MM.1S (cell line): ENCODE measurements at places on chromosomes 2 and 18.

DNA sequence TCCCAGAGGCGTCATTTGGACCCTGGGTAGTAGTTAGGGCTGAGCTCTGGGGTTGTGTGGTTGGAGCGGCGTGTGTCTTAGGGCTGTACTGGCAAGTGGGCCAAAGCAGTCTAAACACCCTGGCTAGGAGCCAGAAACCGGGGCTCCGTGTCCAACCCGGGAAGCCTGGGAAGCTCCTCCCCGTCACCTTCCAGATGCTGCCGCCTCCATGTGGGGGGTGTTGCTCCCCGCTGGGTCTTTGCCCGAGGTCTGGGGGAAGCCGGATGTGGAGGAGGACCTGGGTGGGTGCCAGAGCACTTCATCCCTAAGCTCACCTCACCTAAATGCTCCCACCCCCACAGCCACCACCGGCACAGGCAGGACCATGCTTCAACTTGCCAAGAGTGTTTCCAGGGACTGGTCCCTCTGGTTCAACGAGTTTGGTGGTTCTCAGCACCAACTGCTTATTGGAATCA lies 25.4 kb downstream of the TET3 start:
- DNase-seq, result no peak

DNA sequence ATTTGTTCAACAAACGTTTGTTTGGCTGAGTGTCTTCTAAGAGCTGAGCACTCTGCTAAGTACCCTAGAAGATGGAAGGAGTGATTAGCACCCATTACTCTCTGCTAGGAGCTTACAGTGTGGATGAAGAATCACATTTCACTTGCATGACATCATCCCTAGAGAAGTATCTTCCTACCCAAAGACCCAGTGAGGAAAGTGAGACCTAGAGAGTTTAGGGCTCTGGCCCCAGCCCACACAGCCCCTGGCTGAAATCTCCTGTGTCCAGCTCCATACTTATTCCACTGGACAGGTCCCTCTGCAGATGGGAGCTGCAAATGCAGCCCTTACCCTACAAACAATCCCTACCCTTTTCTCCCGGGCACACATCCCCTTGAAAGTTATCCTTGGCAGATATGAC lies 26.8 kb upstream of the EPAS1 start:
- no peak for DNase-seq

DNA sequence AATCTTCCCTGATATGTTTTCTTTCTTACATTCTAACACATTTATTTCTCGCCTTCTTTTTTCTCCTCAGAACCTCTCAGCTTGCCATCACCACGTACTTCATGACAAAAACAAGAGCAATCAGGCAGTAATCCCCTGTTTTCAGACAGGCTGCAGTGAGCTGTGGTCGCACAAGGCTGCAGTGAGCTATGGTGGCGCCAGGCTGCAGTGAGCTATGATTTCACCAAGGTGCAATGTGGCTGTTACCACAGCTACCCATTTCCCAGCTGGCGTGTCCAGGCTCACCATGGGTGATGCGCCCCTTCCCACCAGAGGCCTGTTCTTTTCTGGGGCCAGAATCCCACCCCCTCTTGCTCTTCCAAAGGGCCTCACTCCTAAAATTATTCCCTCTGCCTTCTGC lies 25.8 kb downstream of the TCF23 start:
- DNase-seq, result no peak

- DNase-seq, result peak; percentile 54
Measured at GRCh38 chr18:24514439-24514838, 54.0 kb downstream of the HRH4 start.

DNA sequence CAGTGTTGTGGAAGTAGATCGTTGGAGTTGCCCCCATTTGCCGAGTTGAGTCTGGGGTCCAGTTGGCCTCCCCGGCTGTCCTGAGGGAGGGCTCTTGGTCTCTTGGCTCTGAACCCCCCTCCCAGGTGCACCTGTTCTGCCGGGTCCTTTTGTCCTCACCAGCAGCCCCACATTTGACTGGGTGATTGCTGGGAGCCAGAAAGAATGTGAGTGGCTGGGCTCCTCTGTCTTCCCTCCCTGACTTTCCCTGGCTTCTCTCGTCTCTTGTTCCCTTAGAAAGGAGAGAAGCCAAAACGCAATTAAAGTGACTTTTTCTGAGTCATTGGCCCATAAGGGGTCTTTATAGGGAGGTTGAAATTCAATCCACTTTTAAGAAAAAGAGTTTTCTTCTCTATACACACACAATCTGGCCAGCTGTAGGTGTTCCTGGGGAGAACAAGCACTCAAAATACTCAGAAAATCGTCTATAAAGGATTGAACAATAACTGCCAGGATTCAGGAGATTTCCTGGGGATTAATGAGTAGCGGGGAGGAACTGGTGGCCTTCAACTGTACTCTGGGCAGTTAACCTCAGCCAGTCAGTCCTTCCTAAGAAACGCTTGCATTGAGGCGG lies 131.0 kb downstream of the TMEM182 start:
- no peak for DNase-seq

DNA sequence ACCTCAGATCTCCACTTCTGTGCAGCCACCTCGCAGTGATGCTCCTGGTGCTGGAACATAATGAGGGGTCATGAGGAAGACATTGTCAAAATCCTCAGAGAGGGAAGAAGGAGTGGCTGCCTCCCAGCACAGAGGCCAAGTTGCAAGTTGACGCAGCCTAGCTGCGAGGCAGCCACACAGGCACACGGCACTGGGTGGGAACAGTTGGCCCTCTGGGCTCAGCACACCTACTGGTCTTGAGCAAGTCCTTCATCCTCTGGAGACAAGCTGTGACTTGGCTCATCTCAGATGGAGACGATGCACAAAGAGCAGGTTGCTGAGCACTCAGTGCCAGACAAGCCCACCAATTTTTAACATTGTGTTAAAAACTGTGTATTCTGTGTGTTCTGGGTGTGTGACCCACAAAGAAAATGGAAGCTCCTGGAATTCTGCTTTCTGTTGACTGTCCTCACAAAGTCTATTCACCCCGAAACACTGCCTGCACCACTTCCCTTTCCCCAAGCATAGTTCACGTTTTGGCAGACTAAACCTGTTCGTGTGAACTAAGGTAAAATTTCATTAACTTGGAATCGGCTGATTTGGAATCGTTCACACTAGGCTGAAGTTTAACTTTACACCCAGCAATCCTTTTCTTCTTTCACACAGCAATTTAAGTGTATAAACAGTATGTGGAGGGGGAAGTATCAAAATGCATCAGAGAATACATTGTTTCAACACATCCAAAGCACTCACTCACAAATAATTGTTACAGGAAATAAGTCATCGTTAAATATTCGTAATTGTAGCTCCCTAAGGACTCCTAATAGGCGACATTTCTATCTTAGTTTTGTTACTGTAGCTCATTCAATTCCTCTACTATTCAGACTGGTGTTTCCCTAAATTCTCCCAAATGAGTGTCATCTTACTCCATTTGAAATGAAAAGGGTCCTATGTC lies 266.6 kb upstream of the ID2 start:
- no peak for DNase-seq

DNA sequence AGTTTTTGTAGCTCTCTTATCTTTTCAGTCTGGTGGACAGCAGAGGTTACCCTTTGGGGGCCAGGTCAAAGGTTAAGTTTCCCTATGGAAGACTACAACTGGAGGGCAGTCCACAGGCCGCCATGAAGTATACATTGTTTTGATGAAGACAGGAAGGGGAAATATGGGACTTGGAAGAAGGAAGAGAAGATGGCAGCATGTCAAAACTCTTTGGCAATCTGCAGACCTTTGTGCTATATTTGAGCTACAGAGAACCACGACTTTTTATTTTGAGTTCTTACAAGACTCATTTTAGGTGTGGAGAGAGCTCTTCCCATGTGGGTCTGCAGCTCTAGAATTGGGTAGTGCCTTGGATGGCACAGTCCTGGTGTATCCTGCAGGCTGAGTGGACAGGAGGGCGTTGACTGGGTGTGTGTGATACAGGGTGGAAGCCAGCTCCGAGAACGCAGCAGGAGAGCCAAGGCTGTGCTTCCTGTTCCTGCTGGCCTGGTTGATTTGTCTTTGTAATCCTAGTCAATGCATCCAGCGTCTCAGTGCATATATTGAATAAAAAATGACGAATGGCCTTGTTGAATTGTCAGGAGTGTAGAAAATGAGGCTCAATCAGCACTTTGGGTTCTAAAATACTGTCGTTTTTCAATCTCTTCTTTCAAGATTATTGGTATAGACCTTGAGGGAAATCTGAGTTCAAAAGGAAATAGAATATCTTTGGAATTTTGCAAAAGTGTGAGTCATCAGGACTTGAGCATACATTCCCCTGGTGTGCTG lies 11.5 kb downstream of the ITGA6 start:
- DNase-seq, result no peak

- no peak for DNase-seq
Measured at GRCh38 chr18:9280849-9281248, 53.7 kb upstream of the TWSG1 start.

- no peak for DNase-seq
Measured at GRCh38 chr2:97663626-97663961, 250 bp downstream of the ACTR1B start.

- no peak for DNase-seq
Measured at GRCh38 chr18:32025744-32026143, 7.1 kb downstream of the RNF125 start.

DNA sequence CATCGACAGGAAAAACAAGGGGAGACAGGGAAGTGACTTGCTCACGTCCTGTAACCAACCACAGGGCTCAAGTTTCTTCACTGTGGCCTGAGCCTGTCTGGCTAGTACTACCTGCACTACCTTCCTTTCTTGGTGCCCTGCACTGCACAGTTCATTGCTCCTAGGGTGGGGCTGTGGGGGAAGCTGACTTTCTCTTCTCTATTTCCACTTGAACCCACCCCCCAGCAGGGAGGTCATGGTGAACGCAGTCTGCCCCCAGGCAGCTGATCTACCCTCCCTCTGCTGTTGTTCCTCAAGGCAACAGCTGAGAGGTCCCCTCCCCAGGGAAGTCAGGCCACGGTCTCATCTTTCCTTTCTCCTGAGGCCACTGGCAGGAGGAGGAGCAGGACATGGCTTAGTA lies 532.1 kb downstream of the SOX11 start:
- DNase-seq, result no peak

GRCh38 chr2:127624320-127624755 lies 21.6 kb upstream of the GPR17 start:
- no peak for DNase-seq

DNA sequence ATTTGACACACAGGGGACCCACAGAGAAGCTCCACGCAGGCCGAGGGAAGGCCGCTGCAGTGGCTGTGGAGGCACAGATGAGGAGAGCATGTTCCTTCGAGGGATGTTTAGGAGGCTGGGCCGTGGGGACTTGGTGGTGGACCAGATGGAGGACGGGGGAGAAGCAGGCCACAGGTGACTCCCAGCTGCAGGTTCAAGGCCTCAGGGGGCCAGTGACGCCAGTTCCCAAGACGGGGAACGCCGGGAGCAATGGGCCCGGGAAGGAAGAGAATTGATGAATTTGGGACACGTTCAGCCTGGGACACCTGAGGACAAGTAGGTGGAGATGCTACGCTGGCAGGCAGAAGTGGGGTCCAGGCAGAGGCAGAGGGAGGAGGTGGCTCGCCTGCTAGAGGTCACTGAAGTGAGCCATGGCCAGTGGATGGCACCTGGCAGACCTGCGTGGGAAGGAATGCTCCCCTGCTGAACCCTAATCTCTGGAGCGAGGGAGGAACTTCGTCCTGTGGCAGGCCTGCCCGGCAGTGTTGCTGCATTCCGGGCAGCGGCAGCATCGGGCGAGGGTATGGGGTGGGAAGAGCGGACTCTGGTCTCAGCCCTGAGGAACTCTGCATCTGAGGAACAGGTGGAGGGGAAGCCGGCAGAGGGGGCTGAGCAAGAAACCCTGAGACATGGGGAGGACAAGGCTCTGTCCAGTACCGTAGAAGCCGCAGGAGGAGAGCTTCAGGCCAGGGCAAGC lies 25.2 kb upstream of the HPCAL1 start:
- no peak for DNase-seq

- DNase-seq, result no peak
Measured at GRCh38 chr18:12310762-12311161, 2.7 kb downstream of the TUBB6 start.

GRCh38 chr2:129167456-129167855 lies 812.0 kb upstream of the RAB6C start:
- DNase-seq, result no peak

DNA sequence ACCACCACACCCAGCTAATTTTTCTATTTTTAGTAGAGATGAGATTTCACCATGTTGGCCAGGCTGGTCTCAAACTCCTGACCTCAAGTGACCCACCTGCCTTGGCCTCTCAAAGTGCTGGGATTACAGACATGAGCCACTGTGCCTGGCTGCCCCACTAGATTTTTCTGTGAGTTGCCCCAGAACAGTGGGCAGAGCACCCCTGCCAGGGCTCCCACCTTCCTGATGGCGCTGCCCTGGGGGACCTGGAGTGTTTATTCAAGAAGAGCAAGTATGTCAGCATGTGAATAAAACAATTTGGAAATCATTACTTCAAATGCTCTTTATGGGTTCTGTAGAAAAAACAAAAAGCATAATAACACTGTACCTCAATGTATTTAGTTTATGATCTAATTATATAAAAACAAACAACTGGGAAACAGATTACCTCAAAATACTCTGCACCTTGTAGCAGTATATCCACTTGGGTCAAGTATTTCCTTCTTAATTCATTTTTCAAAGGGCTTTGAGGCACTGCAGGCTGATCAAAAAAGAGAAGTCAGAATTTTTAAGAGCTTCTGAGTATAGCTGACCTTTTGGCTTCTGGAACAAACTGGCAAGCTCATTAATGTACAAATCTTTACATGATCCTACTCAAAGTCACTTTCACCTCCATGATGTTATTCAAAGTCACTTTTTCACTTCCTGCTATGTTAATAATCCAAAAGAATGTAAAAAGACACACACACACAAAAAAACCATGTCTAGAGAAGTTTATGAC lies 8.9 kb downstream of the HJURP start:
- DNase-seq, result no peak

- no peak for DNase-seq
Measured at GRCh38 chr2:229124136-229124535, 147.0 kb downstream of the PID1 start.
